ENCODE measurements at places on chromosomes 12 and 14. TPM values are rescaled to one million over a fixed set of nuclear protein-coding genes. Genes with fewer than 3 reads are reported as not detected.

GRCh38 chr12:2555487-2556082 lies 239.2 kb upstream of the FKBP4 start:
- DNase-seq, result no peak

DNA sequence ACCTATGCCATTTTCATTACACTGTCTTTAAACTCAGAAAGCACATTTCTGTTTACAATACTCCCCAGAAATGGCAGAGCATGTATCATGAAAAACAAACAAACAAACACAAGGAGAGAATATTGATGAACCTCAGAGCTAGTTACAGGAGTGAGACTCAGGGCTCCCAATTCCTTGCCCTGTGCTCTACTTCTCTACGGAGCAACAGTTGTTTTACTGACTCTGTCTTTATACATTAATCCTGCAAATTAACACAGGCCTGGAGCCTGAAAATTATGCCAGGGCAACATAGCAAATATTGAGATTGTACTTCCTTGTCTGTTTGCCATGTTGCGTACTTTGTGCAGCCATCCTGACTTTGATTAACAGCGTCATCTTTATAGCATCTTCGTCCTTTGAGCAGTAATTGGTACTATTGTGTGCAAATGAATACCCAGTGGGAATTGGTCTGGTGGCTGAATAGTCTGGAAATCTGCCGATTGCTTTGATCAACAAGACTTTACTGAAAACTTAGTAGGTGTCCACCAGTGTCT lies 15.2 kb upstream of the AKAP6 start:
- no peak for DNase-seq

DNA sequence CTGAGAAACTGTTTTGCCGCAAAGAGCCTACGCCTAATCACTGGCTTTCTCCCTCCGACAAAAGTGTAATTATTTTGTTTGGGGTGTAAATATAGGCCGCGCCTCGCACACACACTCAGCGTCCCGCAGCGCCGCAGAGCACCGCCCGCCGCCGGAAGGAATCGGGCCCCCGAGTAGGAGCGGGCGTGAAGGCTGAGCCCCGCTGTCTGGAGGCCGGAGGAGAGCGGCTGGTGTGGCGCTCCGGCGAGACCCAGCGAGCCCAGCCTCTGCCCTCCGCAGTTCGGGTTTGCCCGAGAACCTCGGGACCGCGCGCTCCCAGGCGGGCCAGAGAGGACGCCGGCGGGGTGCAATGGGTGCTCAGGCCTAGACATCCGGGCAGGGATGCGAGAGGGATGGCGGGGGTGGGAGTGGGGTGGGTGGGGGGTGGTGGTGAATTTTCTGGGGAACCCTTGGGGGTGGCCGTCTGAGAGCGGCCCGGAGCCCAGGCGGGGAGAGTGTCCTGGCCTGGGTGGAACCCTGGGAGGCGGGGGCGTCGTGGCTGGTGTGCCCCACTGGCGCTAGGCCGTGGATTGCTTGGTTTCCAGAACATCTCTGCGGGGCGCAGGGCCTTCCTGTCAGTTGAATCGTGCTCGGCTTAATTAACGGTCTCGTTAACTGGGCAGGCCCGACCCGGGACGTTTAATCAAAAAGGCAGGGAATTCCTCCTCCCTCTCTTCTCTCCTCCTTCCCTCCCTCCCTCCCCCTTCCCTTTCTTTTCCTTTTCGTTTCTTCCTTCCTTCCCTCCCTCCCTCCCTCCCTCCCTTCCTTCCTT lies 4.7 kb upstream of the LHX5 start:
- DNase-seq, result no peak

GRCh38 chr14:38578278-38578681 lies 322.4 kb upstream of the CLEC14A start:
- no peak for DNase-seq

DNA sequence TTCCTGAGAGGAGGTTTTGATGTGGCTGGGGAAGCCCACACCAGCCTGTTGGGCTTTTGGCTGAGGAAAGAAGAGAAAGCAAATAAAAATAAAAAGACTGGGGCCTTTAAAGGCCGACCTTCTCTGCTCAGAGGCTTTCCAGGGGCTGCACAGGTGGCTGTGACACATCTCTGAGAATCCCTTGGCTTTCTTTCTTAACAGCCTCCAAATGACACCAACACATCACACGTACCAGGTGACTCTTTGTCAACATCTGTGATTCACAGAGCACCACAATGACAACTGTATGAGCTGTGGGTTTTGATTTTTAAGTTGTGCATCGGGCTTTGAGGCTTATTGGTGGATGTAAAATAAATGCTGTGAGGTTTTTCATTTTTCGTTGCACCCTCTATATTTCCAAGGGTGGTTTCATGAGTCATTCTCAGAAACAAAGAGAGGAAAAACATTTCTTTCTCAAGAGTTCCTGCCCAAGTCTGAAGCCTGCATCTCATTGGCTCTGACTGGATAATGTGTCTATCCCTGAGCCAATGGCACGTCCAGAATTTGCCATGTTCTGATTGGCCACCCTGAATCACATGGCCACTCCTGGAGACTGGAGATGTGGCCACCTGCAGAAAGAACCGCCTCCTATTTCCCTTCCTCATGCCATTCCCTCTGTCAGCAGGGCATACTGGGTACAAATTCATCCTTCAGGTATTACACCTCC lies 349.0 kb downstream of the GLT1D1 start:
- no peak for DNase-seq

Gene HCAR3
- 2.1 TPM for total RNA-seq

DNA sequence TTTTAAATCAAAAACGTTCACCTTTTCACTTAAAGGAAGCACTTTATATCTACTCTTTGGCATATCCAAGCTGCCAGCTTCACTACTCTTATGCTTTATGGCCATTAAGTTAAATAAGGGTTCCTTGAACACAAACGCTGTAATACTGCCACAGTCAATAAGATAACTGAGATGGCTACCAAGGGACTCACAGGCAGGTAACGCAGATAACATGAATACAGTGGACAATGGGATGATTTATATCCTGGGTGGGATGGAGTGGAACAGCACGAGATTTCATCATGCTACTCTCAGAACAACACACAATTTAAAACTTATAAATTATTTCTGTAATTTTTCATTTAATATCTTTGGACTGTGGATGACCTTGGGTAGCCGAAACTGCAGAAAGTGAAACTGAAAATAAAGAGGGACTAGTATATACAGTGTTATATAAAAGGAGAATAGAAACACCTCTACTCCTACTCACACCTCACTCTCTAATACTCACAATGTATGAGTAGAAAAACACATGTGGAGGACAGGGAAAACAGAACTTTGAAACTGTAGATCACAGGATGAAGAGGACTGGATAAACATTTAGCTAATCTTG lies 367.3 kb downstream of the C12orf50 start:
- no peak for DNase-seq

DNA sequence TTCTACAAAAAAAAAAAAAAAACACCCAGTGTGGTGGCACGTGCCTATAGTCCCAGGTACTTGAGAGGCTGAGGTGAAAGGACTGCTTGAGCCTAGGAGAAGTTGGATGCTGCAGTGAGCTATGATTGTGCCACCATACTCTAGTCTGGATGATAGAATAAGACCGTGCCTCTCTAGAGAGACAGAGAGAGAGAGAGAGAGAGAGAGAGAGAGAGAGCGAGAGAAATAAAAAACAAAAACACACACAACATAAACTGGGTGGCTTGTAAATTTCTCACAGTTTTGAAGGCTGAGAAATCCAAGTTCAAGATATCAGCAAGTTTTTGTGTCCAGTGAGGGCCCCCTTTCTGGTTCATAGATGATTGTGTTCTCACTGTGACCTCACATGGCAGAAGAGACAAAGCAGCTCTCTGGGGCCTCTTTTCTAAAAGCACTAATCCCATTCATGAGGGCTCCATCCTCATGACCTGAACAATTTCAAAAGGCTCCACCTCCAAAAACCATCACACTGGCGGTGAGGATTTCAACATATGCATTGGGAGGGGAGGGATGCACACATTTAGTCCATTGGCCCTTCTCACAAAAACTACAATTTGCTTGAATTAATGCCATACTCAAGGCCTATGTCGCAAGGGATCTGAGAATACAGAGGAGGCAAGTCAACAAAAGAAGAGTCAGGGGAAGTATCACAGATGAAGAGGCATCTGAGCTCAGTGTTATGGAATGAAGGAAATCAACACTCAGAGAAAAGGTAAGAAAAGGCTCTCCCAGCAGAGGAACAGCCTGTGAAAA lies 94.9 kb downstream of the PPM1H start:
- no peak for DNase-seq

DNA sequence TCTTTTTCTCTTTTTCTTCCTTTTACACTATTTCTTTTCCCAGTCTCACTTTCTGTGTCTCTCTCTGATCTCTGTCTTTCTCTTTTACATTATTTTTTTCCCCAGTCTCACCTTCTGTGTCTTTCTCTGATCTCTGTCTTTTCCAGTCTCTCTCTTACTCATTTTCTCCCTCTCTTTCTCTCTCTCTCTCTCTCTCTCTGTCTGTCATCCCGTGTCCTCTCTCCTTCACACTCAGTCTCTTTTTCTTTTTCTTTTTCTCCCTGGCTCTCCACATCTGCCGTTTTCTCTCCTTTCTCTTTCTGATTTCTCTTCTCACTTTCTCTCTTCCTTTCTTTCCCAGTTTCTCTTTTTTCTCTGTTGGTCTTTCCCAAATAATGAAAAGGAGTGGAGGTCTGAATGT lies 22.3 kb downstream of the DHRS4L2 start:
- no peak for DNase-seq

Gene PMCH
- total RNA-seq, result not detected

Gene GLIPR1L1
- total RNA-seq, result not detected

GRCh38 chr12:89040146-89040964 lies 311.9 kb downstream of the DUSP6 start:
- DNase-seq, result no peak

GRCh38 chr12:102960766-102961465 lies 3.4 kb downstream of the ASCL1 start:
- DNase-seq, result no peak

Gene NID2
- 25.0 TPM for total RNA-seq

Gene TEX52
- not detected for total RNA-seq

GRCh38 chr12:81450920-81451739 lies 308.0 kb downstream of the PPFIA2 start:
- peak; percentile 25 for DNase-seq

Gene CD163
- 235 TPM for total RNA-seq

DNA sequence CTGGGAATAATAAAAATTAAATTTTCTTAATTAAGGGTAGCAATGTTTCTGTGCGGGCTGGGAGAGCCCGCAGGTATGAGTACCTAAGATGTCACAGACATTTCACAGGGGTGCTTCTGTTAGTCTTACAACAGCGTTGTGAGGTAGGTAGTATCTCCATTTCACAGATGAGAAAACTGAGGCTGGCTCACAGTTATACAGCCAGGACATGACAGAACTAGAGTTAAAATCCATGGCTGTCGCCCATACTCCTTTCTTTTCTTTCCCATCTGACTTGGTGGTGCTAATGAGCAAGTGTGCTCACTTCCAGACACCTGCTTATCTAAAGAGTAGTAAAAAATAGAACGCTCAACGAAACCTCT lies 2.1 kb downstream of the BMAL2 start:
- no peak for DNase-seq

GRCh38 chr14:105195522-105196264 lies 14.6 kb upstream of the NUDT14 start:
- DNase-seq, result no peak

- DNase-seq, result no peak
Measured at GRCh38 chr12:54684636-54685630, 36.8 kb upstream of the DCD start.

DNA sequence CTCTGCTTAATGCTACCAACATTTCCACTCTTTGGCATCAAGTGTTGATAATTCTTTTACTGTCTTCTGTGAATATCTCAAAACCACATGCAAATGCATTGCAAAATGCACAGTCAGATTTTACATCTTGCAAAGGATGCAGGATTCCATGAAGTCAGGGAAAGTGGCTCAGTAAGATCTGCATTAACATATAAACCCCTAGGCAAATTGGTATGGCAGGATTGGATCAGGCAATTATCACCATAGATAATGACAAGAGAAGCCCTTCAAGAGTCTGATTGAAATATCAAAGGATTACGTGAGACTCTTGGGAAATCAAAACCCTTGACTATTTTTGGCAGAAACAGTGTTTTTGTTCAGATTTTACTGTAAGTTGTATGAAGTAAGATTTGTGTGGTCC lies 71.0 kb downstream of the TMTC2 start:
- no peak for DNase-seq

DNA sequence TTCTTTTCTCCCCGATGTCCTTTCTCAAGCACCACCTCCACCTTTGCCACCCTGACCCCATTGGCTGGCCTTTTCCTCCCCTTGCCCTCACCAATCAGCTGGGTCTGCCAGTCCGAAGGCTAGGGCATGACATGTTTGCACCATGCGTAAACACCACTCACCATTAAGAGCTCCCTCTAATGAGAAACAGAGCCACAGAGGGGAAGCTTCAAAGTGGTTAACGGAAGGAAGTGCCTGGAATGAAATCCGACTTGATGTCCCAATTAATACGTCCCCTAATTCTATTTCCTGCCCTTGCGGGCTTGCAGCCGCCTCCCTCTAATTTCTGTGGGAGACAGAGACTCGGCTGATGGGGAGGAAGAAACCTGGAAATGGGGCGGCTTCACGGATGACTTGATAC lies 318.5 kb upstream of the TBX3 start:
- DNase-seq, result no peak

- peak; percentile 77 for DNase-seq
Measured at GRCh38 chr14:90513161-90514014, 116.6 kb downstream of the CALM1 start.

Gene IL22
- total RNA-seq, result not detected

- DNase-seq, result no peak
Measured at GRCh38 chr14:48970943-48971342, 615.2 kb downstream of the RPS29 start.

Gene NUMB
- 95.1 TPM for total RNA-seq

Gene CLECL1
- total RNA-seq, result not detected

- DNase-seq, result no peak
Measured at GRCh38 chr12:25699454-25699853, 146.4 kb upstream of the LMNTD1 start.

- no peak for DNase-seq
Measured at GRCh38 chr14:91154851-91155625, 41.2 kb downstream of the DGLUCY start.

Gene CD163L1
- total RNA-seq, result 5.6 TPM

DNA sequence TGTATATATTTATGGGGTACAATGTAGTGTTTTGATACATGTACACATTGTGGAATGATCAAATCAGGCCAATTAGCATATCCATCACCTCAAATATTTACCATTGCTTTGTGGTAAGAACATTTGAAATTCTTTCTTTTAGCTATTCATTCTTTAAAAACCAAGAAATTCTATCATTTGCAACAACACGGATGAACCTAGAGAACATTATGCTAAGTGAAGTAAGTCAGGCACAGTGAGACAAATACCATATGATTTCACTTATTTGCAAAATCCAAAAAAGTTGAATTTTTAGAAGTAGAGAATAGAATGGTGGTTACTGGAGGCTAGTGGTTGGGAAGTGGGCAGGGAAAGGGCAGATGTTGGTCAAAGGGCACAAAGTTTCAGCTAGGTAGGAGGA lies 129.3 kb upstream of the PTPRQ start:
- DNase-seq, result no peak
